ENCODE measurements at places on chromosomes 2 and 18.

DNA sequence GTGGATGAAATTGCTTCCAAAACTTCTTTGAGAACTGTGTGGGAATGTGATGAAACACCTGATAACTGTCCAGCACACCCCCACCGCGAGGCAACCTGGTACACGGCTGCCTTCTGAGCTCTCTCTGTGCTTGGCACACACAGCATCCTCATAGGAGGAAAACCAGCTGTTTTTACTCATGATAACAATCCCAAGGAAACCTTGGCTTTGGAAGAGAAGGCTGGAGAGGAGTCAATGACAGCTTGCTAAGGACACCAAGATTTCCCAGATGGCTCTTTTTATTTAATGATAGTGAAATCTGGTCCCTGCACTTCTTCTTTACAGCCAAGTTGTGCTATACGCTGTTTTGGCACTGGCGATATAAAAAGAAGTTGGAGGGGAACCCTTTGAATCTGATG lies 232.5 kb upstream of the FN1 start:
- no peak for DNase-seq

- DNase-seq = no peak
Observed at GRCh38 chr18:56992777-56993176, 154.1 kb upstream of the BOD1L2 start.

DNA sequence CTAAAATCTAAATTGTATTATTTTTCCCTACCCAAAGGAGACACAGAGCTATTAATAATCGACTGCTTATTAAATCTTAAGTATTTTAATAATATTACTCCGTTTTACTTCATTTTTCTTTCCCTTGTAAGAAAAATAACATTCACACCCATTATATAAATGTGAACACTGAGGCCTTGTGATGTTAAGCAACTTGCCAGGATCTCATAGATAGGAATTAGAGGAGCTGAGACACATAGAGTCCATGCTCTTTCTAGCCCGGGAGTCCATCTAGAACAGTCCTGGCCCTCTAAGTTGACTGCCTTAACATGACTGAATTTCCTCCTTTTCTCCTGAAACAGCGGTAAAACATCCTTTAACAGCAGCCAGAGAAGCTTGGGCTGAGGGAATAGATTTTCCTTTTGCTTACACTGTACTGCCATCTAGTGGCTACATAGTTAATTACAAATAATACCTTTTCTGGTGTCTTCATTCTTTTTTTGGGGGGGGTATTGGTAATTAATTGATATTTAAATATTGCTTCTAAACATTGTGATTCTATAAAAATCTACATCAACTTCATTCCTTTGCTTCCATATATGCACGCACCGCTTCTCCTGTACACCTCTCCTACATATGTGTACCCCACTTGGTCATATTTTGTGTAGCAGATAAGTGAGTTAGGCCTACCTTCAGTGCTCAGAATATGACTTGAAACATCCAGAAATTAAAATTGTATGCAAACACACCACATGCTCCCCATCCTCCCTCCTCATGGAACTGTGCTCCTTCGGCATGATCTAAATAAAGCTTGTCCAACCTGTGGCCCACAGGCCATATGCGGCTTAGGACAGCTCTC lies 125.8 kb upstream of the HNMT start:
- no peak for DNase-seq

DNA sequence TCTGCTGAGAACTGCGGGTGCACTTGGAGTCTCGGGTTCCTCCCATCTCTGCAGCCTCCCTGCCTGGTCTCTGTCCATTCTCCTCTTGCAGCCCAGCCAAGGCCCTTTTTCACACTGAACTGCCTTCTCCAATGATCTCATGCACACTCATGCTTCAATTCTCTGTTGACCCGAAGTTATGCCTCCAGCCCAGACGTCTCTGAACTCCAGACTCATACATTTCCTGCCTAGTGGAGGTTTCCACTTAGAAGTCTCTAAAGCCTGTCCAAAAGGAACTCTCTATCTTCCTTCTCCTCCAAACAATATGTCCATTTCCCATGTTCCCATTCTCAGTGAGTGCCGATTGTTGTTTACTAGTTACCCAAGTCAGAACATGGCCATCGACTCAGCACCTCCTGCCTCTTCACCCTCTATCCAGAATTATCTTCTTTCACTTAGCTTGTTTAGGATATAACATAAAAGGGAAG lies 155.2 kb downstream of the IRS1 start:
- no peak for DNase-seq

GRCh38 chr2:55076721-55077120 lies 26.5 kb upstream of the RTN4 start:
- no peak for DNase-seq

GRCh38 chr2:74260495-74260894 lies 62.1 kb downstream of the MTHFD2 start:
- no peak for DNase-seq

DNA sequence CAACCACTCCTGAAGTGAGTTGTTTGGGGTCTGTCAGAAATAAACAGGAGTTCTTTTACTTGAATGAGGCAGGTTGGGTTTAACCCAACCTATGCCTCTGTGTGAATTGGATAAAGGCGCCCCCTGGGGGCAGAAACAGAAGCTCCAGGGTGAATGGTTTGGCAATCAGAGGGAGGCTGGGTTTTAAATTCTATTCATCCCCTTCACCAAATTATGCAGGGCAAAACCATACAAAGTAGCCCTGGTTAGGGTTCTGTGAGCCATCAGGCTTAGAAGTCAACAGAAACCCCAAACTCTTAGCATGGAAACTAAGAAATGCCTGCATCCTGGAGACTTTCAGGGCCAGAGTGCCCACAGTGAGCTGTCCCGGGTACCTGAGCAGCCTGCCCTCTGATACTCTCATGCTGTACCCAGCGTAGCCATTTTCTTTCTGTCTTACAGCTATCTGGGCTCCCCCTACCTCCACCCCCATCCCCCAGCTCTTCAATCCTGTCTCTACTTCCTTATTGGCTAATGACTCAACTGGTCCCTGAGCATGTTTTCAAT lies 241.5 kb downstream of the ICOS start:
- peak; percentile 55 for DNase-seq

DNA sequence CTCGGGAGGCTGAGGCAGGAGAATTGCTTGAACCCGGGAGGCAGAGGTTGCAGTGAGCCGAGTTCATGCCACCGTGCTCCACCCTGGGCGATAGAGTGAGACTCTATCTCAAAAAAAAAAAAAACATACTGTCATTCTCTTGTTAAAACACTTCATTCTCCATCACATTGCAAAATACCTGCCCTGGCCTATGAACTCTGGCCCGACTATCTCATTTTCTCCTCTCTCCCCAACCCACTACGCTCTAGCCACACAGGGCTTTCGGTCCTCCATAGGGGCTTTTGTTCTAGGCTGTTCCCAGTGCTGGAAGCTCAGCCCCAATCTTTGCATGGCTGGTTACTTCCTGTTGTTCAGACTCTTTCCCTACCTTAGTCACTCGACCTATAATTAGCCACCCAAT lies 10.3 kb downstream of the CEP76 start:
- DNase-seq = no peak

GRCh38 chr2:112637289-112637660 lies 8.5 kb upstream of the SLC20A1 start:
- DNase-seq = no peak

DNA sequence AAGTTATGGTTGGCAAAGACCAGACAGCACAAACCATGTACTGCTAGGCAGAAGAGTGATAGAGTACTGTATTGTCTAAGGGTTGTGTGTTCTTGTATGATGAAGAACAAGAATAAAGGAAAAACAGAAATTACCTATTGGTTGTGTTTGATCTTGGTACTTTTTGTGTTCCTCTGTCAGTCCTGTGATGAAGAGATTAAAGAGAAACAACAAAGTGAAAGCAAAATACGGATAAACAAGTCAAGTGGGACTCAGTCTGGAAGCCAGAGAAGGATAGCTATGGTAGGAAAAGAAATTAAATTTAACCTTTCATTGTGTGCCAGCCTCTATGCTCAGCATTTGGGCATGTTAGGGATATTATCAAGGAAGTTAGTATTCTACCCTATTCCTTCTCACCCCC lies 413.1 kb downstream of the PARD3B start:
- DNase-seq = no peak

GRCh38 chr18:77560341-77560992 lies 310.8 kb downstream of the GALR1 start:
- no peak for DNase-seq

DNA sequence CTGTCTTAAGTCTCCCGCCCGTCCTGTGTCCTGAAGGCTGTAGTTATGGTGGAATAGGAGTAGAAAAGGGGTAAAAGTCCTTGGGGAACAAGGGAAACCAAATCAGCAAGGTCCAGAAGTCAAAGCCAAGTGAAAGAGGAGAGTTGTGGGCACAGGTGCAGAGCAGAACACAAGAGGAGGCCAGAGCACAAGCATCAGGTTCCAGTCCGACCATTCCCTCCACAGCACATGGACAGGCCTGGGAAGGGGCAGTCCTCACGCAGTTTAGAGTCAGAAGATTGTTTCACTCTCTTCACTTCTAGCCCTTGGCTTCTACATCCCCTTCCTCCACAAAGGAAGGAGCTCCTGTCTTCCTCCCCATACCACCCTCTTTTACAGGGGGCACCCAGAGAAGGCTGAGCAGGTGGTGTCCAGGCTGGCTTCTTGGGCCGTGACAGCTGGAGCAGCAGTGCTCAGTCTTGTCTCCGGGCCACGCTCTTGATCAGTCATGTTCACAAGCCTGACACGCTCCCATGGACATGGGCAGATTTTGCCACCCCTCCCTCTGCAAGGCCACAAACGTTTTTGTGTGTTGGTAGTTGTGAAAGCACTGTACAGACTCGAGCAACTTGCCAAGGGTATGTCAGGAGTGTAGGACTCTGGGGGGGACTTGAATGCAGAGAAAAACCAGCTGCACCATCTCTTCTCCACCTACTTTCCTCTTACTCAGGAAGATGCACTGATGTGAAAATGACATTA lies 138.5 kb upstream of the DAPL1 start:
- DNase-seq = no peak

DNA sequence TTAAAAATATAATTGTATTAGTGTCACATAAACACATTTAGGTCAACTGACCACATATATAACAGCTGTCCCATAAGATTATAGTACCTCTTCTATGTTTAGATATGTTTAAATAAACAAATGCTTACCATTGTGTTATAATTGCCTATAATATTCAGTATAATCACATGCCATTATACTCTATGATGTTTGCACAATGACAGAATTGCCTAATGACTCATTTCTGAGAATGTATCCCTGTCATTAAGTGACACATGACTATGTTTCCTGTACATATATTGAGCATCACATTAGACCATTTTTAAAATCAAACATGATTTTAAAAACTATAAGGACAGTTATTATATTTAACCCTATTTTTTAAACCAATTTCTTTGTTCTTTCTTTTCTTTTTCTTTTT lies 89.8 kb downstream of the HS6ST1 start:
- DNase-seq = no peak

GRCh38 chr2:98545591-98545990 lies 62.7 kb downstream of the COA5 start:
- DNase-seq = no peak

DNA sequence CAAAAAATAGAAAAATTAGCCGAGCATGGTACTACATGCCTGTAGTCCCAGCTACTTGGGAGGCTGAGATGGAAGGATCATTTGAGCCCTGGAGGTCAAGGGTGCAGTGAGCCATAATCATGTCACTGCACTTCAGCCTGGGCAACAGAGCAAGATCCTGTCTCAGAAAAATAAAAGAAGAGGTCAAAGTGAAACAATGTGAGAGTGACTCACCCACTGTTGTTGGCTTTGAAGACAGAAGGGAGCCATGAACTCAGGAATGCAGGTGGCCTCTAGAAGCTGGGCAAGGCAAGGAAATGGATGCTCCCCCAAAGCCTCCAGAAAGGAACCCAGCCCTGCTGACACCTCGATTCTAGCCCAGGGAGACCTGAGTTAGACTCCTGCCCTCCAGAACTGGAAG lies 3.7 kb upstream of the TMEM214 start:
- DNase-seq = no peak

GRCh38 chr2:149489452-149489851 lies 98.1 kb downstream of the MMADHC start:
- DNase-seq = no peak

GRCh38 chr2:45337481-45337880 lies 273.6 kb downstream of the SRBD1 start:
- DNase-seq = no peak

DNA sequence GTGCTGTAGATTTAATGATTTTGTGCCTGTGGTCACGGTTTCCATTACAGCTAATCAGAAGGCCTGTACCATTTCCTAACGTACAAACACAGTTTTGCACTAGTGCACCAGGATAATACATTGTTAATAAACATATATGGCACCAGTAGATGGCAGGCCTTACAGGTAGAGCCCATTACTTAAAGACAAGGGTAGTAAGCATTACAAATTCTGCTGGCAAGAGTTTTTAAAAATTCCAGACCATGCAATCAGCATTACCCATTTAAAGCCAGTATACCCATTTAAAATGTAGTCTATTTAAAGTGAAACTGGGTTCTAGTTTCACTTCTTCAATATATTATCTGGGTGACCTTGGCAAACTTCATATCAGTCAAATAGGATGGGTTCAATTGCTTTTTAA lies 224.2 kb downstream of the NUP35 start:
- no peak for DNase-seq

- DNase-seq = no peak
Observed at GRCh38 chr2:188978291-188979081, 4.3 kb downstream of the COL3A1 start.

GRCh38 chr2:184685999-184686841 lies 87.9 kb downstream of the ZNF804A start:
- no peak for DNase-seq

Measured in stimulated activated CD8-positive, alpha-beta memory T cell treated with anti-CD3 and anti-CD28 coated beads, Interleukin-2, amount 100 ng/mL, for 48 hours (primary cell).